ENCODE measurements at places on chromosomes 1 and 21.

DNA sequence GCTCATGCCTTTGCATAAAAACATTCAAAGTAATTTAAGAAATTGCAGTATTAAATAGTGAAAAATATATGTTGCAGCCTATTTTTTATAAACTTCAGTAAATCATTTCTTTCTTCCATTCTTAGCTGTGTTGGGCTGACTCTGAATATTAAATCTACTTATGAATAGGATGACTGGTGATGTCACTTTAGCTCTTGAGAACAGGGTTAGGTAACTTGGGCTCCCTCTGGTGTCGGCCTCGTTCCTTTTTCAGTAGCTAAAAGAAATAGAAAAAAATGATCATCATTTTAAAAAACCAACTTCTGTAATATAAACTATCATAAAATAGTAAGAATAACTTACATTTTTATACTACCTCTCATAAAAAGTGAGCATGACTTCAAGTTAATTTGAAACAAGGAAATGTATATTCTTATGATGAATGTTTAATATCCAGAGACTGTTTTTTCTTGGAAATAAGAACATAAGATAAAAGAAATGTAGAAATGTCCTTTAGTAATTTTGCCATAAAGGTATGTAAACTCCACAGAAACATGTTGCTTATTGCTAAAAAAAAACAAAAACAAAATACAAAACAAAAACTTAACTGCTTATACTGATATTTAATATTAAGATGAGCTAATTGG is 26.8 kb upstream of the NCAM2 start:
- DNase-seq: peak; percentile 79

DNA sequence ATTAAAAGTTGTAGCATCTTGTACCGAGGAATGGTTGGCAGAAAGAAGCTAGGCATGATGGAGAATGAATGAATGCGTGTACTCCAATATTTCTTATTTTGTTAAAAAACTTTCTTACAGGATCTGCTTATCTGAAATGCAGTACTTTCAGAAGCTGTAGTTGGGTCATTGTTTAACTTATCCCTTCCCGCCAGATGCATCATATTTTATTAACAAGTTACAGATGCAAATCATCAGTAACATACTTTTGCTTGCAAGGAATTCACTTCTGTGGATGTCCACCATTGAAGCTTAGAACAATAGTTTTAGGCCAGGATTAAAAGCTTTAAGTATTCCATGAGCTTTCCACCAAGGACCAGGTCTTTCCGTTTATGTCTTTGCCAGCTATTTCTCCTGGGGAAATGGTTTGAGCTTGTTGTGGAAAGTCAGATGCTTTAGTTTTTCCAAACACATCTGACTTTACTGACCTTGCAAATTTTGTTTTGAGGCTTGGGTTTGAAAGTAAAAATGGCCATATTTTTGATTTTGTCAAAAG is 65.4 kb downstream of the PATJ start:
- DNase-seq: no peak

- no peak for DNase-seq
Observed at GRCh38 chr1:75745276-75745675, 20.8 kb downstream of the ACADM start.

DNA sequence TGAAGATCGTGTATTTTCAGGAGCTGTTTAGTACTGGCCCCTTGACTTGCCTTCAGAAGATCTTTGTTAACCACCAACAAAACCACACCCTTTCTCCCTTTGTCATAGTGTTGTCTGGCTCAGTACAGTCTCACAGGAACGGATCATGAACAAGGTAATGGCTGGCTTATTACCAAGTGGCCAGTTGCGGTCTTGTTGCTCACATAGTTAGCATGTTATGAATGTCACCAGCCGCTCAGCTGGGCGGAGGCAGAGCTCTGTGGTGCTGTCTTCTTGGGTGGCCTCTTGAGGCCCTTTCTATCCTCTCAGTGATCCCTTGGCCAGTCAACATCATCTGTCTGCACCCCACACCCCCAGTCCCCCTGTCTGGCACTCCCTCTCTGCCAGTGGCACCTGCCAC is 21.4 kb downstream of the CNIH3 start:
- DNase-seq: peak; percentile 98

DNA sequence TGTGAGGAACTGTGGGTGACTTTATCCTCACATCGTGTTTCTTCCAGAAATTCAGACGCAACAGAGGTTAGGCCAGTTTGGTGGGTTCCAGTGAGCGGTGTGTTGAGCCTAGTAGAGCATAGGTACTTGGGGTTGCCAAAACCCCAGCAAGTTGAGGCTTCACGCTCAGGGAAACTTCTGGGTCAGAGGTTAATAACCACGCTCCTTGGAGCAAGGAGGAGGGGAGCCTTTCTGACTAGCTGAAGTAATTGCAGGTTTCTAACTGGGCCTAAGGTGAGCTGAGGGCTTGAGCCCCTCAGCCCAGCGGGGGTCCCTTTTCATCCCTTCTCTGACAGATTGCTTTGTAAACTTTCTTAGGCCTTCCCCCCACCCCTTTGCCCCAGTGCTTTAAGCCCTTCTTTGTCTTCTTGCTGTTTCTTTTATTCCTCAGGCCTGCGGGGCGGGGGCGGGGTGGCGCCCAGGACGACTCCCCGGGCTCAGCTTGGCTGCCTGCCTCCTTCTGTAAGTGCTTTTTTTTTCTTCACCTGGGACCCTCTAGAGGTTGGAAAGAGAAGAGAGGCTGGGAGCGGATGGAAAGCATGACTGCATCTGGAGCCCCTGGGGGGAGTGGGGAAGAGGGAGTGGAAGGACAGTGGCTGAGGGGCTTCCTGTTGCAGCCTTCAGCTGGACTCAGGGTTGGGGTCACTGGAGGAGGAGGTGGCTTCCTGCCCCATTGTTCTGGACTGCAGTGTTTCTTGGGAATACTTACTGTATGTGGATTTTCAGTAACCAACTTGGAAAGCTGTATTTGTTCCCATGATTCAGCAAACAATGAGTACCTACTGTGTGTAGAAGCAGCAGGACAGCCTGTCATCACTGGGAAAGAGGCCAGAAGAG is 1.3 kb upstream of the ZNF436 start:
- DNase-seq: no peak

DNA sequence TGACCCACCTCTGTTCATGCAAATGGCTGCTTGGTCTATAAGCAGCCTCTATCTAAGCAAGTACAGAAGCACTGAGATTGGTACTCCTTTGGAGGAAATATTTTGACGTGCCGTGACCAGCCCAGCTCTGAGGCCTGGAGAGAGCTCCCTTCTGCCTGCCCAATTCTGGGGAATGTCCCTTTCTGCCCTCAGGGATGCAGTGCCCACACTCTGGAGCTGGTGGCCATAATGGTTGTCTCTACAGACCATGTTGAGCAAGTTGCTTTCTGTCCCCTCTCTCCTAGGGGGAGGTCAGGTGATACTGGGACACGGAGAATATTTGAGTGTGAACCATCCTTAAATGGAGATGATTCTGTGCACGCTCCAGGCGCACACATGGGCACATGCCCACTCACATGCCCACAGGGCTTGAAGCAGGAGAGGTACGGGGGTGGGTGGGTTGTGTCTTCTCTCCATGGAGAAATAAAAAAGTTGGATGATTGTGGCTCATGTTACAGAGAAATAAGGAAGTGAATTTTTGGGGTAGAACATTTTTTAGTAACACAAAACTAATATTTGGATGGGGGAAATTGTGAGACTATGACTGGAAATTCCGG is 13.9 kb upstream of the ALPL start:
- DNase-seq: no peak

DNA sequence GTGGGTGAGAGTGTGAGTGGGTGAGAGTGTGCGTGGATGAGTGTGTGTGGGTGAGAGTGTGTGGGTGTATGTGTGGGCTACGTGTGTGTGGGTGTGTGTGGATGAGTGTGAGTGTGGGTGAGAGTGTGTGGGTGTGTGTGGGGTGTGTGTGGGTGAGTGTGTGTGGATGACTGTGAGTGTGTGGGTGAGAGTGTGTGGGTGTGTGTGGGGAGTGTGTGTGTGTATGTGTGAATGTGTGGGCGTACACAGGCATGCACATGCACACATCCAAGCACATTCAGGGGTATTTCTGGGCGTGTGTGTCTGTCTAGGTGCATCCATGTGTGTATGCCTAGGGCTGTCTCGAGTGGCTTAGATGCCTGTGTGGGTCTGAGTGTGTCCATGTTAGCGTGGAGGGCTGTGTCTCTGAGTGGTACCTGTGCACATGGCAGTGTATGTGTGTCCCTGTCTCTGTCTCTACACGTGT is 14.0 kb downstream of the SDC3 start:
- DNase-seq: no peak

- DNase-seq: no peak
Observed at GRCh38 chr1:47332779-47333577, 612 bp upstream of the CMPK1 start.
